Suppressor macrophage treated with lipopolysaccharide for 4 hours (primary cell): ENCODE measurements at places on chromosomes 13 and 19.

GRCh38 chr13:41315443-41316047 lies 4.5 kb downstream of the NAA16 start:
- DNase-seq = peak; percentile 34

DNA sequence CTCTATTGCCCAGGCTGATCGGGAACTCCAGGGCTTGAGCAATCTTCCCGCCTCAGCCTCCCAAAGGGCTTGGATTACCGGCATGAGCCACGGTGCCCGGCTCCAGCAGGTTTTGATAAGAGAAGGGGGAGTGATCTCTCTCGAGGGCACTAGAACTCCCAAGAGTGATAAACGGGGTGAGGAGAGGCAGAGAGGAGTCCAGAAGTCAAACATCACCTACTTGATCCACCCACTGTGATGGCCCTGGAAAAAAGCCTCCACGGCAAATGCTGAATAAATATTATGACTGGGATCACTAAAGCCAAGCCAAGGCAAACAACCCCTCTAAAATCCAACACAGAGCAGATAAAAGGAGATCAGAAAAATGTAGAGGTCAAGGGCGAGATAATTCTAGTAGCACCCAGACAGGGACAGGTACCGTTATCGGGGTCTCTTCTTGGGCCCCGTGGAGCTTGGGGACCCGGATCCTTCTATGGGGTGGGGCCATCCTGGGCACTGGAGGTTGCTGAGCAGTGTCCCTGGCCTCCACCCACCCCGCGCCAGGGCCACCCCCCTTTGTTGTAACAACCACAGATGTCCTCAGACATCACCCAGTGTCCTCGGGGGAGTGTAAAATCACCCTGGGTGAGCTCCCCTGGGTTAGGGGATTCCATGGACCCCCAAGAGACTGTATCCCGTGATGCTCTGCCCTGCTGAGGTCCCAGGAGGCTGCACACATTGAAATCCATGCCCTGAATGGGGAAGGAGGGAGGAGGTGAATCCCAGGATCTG lies 3.7 kb upstream of the CREB3L3 start:
- no peak for DNase-seq

DNA sequence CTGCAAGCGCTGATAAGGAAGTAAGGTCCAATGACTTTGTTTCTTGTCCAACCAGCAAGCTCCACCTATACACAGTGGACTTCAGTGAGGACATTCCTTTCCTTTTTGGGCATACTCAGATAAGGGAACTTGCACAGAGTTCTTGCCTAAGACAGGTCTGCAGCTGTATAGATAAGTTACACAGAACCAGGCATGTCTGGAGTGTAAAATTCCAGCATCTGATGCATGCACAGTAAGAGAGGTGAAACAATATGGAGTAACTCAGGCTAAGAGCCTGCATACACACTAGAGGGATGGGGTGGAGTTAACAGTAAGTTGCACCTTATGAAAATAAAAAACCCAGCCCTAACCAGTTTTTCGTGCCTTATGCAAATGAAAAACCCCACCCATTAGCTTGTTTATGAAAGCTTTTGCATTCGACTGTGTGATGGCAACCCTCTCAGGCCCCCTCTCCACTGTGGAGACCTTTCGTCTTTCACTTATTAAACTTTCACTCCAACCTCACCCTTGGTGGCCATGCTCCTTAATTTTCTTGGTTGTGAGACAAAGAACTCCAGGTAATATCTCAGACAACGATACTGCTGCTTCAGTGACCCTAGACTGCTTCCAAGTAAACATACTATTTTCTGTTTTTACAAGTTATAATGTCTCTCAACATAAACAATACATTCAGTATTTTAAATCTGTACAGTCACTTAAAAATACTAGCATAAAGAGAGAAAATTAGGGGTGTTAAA lies 2859.0 kb upstream of the PCDH20 start:
- no peak for DNase-seq

- no peak for DNase-seq
These were observed 674 bp upstream of the FBXL12 start for GRCh38 chr19:9819596-9819909.

GRCh38 chr13:48578516-48579164 lies 45.8 kb upstream of the RCBTB2 start:
- DNase-seq = no peak

- DNase-seq = no peak
These were observed 545 bp upstream of the ISYNA1 start for GRCh38 chr19:18438331-18439024.

GRCh38 chr19:13718733-13719132 lies 45.6 kb upstream of the MRI1 start:
- DNase-seq = no peak

DNA sequence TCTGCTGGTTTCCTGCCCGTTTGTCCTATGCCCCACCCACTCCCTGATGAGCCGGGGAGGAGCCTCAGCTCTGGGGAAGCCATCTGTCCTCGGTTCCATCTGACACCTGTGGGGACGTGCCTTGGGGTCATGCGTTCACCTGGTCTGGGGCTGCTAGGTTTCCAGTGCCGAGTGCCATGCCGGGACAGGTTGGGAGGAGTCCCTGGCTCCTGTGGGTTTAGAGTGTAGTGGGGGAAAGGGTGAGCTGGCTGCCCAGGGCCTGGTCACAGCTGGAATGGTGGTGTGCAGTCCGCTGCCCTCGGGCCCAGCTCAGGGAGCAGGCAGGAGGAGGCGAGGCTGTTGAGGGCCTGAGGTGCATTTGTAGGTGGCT lies 2.5 kb downstream of the KDM4B start:
- no peak for DNase-seq

DNA sequence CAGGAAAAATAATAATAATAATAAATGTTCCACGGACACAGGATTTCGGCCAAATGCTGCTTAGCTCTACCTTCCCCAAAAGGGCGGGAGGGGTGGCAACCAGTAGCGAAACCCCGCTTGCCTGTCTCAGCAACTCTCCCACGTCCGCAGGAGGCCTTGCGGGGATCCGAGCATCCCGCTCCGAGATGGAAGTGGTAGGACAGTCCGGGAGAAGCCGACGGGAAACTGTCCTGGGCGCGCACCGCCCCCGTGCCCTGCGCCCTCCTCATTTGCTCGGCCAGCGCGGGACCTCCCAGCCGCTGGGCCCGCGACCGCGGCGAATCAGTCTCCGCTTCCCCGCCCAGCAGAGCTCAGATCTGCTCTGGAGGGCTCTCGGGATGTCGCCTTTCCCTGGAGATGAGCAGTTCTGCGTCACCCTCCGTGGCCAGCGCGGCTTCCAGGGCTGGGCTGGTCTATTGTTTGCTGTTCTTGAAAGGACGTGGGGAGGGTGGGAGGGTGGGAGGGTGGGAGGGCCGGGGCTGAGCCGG lies 48.9 kb upstream of the PABPC3 start:
- no peak for DNase-seq

DNA sequence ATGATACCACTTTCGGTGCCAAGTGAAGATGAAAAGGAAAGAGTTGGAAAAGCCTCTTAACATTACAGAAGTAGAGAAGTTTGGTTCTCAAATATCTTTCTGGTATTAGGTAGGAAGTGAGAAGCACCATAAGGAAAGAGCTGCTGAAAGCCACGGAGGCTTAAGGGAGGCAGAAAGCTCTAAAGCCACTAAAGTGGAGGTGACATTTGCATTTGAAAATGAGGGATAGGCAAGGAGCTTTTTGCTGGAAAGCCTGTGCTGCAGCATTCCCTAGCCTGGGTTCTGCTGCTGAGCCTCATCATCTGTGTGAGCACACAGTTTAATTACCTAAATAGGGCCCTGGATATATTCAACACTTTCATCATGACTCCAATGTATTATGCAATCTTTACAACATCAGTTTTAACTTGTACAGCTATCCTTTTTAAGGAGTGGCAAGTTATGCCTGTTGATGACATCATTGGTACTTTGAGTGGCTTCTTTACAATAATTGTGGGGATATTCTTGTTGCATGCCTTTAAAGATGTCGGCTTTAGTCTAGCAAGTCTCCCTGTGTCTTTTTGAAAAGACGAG lies 315.4 kb downstream of the RBM26 start:
- no peak for DNase-seq

DNA sequence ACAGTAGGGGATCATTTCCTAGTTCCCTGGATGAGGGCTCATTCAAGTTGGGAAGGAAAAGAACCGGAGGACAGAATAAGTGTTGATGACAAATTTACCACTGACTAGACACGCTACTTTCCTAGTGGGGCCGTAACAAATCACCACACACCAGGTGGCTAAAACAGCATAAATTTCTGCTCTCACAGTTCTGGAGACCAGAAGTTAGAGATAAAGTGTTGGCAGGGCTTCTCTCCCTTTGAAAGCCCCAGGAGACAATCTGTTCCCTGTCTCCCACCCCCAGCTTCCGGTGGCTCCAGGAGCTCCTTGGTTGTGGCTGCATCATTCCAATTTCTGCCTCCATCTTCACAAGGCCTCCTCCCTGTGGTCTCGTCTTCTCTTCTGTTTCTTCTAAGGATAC lies 65.4 kb upstream of the ARGLU1 start:
- no peak for DNase-seq
